Body of pancreas (tissue), 4 donors: ENCODE measurements at places on chromosomes 6 and 20.
A peak's percentile ranks its signal among the peaks of the same experiment; 100 is the strongest.

DNA sequence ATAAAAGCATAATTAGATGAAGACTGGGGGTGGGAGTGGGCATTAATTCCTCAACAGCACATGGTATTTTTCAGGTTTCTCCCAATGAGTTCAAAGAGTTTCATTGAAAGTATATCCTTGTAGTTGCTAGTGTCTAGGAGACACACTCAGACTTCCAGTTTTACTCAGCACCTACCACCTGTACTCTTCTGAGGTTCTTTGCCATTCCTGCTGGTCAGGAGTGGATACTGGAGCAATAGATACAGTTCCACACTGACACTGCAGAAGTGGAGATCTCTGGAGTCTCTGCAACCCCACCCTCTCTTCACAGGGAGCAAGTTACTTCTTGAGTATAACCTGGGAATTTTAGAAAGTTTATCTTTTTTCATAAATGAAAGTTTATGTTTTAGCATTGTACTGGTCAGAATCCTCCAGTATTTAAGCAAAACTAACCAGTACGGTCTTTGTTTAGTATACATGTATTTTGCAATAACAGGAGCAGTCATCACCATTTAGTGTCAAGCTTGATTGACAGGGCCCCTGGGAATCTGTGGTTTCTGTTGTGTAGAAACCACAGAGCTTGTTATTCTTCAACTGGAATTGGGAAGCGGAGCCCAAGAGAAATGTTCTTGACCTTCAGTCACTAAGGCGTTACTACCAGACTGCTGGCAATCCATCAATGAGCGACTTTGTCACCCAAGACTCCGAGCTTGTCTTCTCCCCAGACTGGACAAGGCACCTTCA lies 148.1 kb downstream of the ZDHHC14 start:
- DNase-seq, result no peak

DNA sequence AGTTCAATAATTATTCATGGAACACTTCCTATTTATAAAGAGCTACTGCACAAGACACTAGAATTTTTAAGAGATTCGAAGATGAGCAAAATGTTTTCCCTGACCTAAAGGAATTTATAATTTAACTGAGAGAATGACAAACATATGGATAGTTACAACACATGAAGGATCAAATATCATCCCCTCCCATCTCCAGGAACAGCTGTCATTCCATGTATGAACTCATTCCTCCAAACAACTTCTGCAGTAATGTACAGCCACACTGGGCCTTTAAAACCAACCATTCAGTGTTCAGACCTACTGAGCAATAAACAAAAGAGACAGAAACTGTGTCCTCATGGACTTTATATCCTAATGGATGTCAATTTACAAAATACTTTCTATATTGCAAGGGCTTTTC lies 87.8 kb downstream of the KIF16B start:
- no peak for DNase-seq

GRCh38 chr6:167649476-167649875 lies 177.2 kb upstream of the AFDN start:
- no peak for DNase-seq

DNA sequence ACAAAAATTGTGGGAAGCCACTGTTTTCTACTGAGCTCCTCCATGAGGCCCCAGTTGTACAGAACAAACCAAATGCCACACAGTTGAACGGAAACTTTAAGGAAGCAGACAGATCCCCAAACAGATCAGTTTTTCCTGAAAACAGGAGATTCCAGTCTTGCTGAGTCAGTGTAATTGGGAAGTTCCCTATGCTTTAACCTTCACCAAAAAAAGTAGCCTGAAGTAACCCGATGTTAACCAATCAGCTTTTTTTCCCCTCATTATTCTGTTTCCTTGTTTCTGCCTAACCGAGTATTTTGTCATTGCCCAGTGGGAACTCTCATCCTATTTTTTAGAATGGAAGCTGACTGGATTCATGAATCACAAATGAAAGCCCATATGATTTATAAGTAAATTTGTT lies 36.7 kb downstream of the MARCKS start:
- no peak for DNase-seq

DNA sequence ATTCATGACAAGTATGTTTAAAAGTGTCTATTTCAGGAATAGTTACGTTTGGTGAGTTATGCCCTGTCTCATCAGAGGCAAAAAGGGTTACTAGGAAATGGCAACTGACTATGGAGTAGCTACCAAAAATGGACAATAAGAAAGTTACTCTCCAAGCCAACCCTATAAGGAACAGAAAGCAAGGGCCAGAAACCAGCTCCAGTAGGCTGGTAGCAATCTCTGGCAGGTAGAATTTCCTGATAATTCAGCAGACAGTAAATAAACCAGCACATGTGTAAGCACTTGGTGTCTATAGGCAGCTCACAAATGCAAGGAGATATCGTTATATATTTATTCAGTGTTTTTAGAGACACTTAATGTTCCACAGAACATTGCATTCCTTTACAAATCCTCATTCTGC lies 20.3 kb downstream of the SOX4 start:
- no peak for DNase-seq

DNA sequence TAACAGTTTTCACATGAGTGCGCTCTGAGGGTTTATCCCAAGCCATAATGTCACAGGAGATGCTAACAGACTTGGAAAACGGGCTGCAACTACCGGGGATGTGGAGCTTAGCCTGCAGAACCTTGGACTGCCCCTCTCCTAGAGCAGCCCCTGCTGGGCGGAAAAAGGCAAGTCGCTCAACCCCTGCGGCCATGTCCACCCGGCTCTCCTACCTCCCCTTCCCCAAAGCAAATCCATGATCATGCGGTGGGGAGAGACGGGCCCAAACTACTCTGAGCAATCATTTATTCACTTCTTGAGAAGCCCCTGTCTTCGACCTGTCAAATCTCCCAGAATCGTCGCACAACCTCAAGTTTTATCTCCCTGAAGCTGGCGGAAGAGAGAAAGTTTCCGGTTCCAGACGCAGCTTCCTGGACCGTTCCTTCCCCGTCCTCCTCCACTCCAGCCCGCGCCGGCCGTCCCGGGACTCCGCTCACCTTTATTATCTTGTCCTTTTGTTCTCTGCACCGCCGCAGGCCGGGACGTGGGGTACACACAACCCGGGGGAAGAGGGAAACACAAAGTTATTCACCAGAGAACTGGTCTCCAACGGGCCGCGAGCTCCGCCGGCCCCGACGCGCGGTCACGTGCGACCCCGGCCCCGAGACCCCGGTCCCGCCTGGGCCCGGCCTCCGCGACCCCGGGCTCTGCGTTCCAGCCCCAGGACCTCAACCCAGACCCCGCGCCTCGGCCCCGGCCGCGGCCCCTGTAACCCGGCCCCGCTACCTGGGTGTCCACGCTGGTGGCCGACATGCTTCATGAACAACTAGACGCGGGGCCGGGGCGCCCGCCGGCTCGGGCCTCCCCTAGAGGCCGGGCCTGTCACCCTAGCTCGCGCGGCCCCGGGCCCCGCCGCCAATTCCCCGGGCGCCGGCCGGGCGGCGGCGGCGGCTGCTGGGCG lies 560 bp downstream of the YTHDF1 start:
- DNase-seq, result peak; percentile 19

GRCh38 chr20:25300496-25301170 lies 52.7 kb downstream of the PYGB start:
- DNase-seq, result no peak

DNA sequence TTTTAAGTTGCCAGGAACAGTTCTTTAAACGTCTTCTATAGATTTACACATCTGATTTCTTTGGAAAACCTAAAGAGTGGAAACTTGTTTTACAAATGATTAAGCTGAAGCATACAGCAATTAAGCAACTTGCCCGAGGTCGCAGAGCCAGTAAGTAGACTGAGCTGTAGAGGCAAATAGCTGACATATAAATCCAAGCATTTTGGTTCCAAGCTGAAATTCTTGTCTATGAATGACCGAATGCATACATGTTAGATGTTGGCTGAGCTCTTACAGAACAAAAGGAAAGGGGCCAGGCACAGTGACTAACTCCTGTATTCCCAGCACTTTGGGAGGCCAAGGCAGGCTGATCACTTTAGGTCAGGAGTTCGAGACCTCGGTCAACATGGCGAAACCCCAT lies 101.8 kb upstream of the SGK1 start:
- DNase-seq, result no peak
